ENCODE measurements at places on chromosomes 6 and 20.

GRCh38 chr6:165729307-165729936, 66.4 kb upstream of the PDE10A start:
- no peak for DNase-seq

GRCh38 chr6:6610031-6610591, 21.6 kb downstream of the LY86 start:
- no peak for DNase-seq

GRCh38 chr20:34984756-34985261, 29.1 kb downstream of the MYH7B start:
- DNase-seq: no peak

- DNase-seq: no peak
Observed at GRCh38 chr6:46935687-46936086, 13.9 kb upstream of the ADGRF5 start.

GRCh38 chr6:16184129-16184528, 54.3 kb upstream of the GMPR start:
- DNase-seq: no peak

DNA sequence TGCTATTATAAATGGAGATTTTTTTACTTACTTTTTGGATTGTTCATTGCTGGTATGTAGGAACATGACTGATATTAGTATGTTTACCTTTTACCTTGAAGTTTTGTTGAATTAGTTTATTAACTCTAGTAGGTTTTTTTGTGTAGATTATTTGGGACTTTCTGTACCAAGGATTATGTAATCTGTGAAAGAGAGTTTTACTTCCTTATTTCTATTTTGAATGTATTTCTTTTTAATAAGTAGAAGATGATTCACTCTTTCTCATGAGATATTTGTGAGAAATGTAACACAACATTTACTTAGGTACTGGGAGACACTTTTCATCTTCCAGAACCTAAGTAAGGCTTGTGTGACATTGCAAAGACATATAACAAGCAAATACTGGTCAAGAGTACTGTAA, 473.9 kb upstream of the HS3ST5 start:
- DNase-seq: no peak

Data from ureter (tissue), 1 donor.